ENCODE measurements at places on chromosomes 3 and 15.
A peak's percentile ranks its signal among the peaks of the same experiment; 100 is the strongest.

GRCh38 chr3:11592445-11593298, 51.0 kb downstream of the VGLL4 start:
- no peak for DNase-seq

DNA sequence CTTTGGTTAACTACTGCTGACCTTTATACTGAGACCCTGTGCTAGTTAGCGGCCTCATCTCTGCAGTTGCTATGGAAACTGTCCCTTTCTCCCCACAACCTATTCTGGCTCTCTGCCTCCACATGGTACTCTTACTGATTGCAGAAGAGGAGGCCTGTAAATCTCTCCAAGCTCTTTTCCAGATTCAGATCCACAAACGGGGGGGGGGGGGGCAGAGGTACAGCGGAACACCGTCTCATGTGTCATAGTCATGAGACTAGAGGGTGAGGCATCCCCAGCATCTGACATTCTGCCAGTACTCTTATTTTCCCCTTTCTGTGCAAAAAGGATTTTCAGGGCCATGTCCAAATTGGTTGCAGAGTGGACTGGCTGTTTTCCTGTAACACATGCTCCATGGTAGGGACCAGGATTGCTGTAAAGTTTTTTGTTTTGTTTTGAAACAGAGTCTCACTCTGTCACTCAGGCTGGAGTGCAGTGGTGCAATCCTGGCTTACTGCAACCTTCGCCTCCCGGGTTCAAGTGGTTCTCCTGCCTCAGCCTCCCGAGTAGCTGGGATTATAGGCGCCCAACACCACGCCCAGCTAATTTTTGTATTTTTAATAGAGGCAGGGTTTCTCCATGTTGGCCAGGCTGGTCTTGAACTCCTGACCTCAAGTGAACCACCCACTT, 8.3 kb upstream of the MAP1A start:
- DNase-seq: no peak

- DNase-seq: no peak
Measured at GRCh38 chr3:131501949-131502348, 822 bp downstream of the MRPL3 start.

DNA sequence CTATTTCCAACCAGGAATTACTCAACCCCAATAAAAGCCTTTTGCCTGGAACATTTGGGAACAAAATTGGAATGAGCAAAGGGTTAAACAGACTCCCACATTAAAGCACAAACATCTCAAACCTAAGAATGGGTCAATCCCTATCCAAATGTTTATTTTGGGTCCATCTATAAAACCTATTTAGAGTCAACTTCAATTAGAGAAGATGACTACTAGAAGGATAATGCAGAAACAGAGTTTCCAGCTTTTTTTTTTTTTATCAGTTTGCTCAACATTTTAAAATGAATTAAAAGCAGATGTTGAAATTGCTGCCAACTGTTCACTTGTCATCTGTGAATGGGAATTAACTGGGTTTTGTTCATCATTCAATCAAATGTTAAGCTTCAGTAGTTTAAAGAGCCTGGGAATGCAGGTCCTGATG, 4.1 kb upstream of the TBC1D23 start:
- no peak for DNase-seq

GRCh38 chr3:138046955-138047354, 37.0 kb downstream of the CLDN18 start:
- DNase-seq: no peak

DNA sequence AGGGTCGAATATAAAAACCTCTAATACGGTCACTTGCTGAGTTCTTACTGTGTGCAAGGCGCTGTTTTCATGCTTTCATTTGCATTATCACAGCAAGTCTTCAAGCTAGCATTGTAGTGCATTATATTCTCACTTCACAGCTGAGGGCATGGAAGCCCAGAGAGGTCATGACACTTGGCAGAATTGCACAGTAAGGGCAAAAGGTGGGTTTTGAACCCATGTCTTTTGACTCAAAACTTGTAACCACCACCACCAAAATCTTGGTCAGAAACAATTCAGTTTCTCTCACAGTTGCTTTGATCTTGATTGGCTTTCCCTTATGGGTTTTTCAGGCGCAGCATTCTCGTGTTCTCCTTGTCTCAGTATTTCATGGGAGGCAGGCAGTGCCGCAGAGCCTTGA, 371.1 kb downstream of the PTPRG start:
- DNase-seq: no peak

DNA sequence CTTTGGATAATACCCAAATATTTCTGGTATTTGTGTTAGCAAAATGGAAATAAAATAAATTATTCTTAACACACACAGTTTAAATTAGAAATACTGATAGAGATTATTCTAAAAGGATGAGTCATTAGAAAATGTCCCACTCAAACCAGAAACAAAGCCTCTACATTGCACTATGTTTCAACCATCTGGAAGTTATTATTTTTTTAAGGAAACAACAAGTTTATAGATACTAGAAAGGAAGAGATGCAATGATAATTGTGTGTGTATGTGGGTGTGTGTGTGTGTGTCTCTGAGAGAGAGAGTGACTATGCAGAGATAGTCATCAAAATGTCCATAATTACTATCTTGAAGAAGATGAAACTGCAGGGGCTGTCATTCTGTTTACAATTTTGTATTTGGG, 1340.5 kb downstream of the ROBO1 start:
- DNase-seq: no peak

- no peak for DNase-seq
Measured at GRCh38 chr15:31298707-31299172, 27.9 kb upstream of the KLF13 start.

DNA sequence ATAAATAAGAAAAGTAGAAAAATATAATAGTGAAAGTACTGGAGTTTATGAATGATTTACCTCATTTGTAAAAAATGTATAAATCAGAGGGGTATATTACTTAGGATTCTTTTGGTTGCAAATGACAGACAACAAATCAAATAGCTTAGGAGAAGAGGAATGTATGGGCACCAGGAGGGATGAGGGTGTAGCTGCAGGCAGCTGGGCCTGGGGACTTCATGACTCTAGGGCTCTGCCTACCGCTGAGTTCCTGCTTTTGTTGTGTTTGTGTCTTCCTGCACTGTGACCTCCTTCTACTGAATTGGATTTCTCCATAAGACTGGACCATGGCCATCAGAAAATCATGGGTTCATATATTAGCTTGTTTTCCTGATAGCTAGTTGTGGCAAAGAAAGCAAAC, 27.9 kb upstream of the PDE8A start:
- no peak for DNase-seq

- DNase-seq: no peak
Measured at GRCh38 chr3:31918179-31919150, 62.6 kb downstream of the OSBPL10 start.

GRCh38 chr3:41673650-41674049, 288.3 kb downstream of the ULK4 start:
- no peak for DNase-seq

GRCh38 chr3:126555795-126556636, 2.7 kb downstream of the C3orf22 start:
- DNase-seq: no peak

GRCh38 chr3:128317698-128318231, 148.9 kb downstream of the DNAJB8 start:
- no peak for DNase-seq

DNA sequence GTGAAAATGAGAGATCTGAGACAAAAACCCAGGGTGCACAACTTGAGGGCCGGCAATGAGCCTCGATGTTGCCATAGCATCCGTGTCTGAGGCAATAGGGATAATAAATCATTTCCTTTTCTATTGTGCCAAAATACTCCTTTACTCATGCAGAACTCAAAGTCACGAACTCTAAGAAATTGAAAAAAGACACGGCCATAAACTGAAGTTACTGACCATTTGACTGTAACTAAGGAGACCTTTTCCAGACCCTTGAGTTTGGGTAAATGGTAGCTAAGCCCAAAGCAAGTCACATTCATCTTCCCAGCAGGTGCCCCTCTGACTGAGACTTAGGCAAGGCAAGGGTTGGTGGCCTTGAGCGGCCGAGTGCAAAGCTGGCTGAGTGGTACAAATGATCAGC, 141.2 kb upstream of the SLCO3A1 start:
- no peak for DNase-seq

DNA sequence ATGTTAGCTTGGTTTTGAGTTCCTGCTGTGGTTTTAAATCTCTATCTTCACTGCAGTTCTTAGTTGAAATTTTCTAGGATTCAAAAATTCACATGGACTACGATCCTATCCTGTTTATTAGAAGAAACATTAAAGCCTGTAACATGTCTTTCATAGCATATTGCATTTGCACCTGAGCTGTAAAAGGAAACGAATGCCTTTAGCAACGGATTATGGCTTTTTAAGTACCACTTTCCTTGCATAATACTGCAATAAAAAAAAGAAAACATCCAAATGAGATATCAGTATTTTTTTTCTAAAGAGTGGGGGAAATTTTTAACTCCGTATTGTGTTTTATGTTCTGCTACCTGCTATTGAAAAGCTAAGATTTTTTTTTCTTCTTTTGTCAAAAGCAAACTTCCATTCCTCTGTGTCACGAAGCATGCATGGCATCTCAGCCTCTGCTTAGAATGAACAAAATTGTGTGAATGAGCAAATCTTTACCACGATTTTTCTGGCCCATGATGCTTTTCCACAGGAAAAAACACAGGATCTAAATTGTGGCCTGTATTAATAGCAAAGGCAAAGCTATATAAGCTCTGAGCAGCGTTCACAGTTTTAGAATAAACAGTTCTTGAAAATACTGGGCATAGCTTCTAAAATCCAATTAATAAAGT, 110.0 kb upstream of the CDIN1 start:
- no peak for DNase-seq

GRCh38 chr3:139202226-139202958, 141.4 kb upstream of the MRPS22 start:
- DNase-seq: no peak

GRCh38 chr15:100948430-100948762, 29.2 kb downstream of the LRRK1 start:
- no peak for DNase-seq

DNA sequence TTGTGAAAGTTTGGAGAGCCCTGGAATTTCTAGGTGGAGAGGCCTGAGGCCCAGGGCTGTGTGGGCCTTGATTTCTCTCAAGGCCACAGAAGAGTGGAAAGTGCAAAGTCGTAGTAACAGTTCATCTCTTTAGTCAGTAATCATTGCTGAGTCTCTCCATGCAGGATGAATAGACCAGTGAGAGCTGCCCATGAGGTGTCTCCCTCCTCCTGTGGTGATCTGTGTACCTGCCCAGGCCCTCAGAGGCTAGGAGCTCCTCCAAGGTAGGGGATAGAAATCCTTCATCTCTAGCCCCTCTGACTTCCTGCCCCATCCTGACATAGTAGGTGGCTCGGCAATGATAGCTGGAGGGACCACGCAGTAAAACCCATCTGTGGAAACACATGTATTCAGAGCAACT, 6.8 kb upstream of the IDH3A start:
- DNase-seq: no peak

DNA sequence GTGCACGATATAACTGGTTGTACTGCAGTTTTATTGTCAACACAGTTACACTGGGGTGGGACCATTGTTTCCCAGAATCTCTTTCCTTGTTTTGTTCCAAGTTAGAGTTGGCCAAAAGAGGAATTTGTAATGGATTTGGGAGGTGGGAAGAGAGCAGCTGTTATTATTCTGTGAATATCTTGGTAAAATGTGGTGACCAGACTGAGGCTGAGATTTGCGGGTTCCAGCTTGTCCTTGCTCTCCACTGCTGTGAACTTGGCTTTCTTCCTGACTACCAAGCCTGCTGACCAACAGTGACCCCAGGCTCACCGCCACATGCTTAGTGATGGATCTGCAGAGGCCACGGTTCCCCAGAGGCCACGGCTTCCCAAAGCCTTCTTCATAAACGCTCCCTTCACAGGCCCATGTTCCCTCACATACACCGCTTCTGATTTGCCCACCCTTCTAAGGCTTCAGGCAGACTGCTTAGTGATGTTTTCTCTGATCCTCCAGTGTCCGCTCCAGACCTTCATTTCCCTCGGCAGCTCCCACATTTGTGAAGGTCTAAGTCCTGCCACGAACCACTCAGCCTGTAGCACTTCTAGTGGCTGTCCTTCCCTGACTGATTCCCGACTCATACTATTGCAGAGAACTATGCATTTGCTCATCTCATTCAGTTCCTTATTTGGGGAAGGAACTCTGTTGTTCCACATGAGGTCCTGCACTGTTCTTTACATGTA, 525.5 kb upstream of the RGMA start:
- DNase-seq: no peak

- no peak for DNase-seq
Measured at GRCh38 chr3:139617672-139618268, 60.0 kb downstream of the NMNAT3 start.

DNA sequence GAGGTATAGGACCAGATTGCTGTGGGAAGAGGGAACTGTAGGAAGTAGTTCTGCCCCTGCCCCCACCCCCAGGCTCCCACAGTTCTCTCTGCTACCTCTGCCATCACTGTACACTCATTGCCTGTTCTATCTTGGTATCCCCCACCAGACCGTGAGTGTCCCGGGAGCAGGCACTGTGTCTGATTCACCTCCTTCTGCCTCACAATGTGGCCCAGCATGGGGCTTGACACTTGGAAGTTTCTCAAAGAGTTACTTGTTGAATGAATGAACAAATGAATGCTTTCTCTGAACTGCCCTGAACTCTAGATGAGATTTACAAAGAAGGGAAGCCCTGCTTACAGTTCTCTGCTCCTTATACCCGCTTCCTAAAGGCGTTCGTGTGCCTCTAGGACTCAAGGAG, 27.1 kb upstream of the PIK3CB start:
- DNase-seq: no peak

DNA sequence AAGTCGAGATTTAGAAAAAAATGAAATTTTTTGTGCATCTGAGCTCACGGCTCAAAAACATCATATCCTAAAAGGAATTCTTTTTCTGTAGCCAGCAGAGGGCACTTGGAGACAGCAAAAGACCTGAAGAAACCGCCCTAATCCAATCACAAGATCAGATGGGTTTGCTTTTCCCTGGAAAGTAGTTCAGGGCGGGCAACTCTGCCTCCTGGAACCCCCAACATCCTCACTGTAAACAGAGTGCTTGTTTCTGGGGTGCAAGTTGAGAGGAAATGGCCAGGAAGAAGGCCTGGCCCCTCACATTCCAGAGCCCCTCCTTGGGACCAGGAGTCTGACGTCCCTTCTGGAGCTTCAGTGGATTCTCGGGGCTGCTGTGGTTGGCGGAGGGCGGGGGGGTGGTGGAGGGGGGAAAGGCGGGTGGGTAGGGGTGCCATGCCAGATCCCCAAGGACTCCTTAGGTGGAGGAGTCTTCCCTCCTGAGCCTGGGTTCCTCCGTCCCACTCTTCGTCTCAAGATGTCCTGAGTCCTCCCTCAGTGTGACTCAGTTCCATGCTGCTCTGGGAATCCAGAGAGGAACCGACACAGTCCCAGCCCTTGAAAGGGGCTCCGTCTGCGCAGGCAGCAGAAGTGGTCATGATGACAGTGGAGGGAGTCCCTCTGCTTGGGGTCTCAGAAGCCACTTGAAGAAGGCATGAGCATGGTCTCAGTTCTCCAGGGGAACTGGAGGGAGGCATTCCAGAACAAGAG, 35.9 kb downstream of the CCK start:
- peak; percentile 20 for DNase-seq

DNA sequence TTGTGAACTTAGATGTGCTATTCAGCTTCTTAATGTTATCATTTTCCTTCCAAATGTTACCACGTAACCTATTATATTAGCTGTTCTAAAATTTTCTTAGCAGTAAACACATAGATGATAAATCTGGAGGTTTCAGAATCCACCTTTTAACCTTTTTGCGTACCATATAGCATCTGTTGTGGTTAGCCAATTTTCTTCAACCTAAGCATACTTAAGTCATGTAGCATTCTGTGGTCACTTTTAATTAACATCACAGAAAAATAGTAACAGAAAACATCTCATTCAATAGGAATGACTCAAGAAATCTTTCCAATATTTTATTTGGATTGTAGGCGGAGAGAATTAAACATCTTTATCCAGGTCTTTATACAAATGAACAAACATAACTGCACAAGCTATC, 1465.3 kb upstream of the GBE1 start:
- DNase-seq: no peak

- DNase-seq: no peak
Measured at GRCh38 chr3:24235121-24235520, 259.5 kb downstream of the THRB start.

All from AG09319 (cell line).